Fibroblast of mammary gland (primary cell): ENCODE measurements at places on chromosomes 12 and 14.

DNA sequence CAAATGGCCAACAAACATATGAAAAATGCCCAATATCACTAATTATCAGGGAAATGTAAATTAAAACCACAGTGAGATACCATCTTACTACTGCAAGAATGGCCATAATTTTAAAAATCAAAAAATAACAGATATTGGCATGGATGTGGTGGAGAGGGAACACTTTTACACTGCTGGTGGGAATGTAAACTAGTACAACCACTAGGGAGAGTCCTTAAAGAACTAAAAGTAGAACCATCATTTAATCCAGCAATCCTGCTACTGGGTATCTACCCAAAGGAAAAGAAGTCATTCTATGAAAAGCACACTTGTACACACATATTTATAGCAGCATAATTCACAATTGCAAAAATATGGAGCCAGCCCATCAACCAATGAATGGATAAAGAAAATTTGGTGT is 459.7 kb downstream of the GXYLT1 start:
- no peak for DNase-seq

GRCh38 chr14:53461858-53462257 is 308.7 kb upstream of the DDHD1 start:
- no peak for DNase-seq

GRCh38 chr12:6335451-6336078 is 6.3 kb downstream of the TNFRSF1A start:
- peak; percentile 90 for DNase-seq

GRCh38 chr12:92138626-92139025 is 7.0 kb downstream of the BTG1 start:
- no peak for DNase-seq

GRCh38 chr14:24207625-24208024 is 2.1 kb downstream of the TSSK4 start:
- DNase-seq: no peak

DNA sequence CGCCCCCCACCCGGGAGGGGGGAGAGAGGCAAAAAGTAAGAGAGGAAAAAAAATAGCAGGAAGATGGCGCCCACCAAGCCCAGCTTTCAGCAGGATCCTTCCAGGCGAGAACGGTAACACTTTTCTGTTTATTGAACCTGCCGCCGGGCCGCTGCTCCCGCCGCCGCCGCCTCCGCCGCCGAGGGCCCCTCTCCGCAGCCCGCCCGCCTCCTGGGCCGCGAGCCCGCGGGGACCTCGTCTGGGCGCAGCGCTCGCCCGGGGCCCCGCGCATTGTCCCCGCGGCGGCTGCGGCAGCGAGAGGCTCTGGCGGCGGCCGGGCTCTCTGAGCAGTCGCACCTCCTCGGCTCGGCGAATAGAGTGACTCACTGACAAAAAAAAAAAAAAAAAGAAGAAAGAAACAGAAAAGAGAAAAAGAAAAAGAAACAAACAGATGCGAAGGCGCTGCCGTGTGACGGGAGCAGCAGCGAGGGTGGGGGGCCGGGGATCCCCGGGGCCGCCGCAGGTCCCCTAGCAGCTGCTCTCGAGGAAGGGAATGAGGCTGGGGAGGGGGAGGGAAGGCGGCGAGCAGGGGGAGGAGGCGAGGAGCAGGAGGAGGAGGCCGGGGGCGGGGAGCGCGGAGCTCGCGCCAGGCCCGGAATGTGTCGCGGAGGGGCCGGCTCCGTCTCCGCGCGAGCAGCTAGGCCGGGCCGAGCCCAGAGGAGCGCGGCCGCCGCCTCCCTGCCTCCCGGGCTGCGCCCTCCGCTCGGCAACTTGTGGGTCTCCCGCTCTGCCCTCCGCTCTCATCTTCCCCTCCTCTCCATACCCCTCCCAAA is 781 bp downstream of the NPAS3 start:
- peak; percentile 68 for DNase-seq
